ENCODE measurements at places on chromosomes 2 and 18.

DNA sequence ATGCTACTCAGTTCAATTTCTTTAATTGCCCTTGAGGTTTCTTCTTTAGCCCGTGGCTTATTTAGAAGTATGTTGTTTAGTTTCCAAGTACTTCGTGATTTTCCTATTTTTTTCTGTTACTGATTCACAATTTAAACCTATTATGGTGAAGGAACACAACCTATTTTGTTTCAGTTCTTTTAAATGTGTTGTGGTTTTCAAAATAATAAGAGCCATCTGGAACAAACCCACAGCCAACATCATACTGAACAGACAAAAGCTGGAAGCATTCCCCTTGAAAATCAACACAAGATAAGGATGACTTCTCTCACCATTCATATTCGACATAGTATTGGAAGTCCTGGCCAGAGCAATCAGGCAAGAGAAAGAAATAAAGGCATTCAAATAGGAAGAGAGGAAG lies 155.2 kb downstream of the GALNT1 start:
- DNase-seq, result no peak

- no peak for DNase-seq
These were observed 26.2 kb downstream of the SH2D6 start for GRCh38 chr2:85444629-85445172.

DNA sequence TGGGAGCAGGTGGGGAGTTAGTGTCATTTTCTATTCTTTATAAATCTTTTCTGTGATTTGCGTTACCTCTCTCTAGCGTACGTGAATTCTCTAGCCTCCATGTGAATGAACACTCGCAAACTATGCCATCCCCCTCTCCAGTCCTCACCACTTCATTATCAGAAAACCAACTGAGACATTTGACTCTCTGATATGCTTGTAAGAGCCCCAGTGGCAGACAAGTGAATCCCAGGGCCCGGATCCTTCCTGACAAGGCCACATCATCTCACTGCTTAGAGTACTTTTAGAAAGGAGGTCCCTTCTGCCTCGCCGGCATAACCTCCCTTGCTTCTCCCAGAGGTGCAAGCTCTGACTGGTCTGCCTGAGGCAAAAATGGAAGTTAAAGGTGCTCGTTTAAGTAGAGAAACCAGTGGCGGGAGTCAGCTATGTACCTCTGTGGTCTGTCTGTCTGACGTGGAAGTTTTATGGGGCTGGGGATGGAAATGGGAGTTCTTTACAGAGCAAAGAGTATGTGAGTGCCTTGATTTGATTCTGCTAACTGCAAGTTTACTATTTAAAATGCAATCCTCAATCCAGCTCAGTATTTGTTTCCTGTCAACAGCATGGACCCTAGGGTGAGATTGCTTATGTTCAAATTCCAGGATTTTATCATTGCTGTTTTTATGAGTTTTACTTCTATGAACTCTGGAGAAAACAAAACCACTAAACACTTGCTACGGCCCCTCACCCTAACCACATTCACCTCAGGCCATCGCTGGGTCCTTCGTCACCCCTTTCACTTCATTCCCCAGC lies 114.9 kb upstream of the MSTN start:
- no peak for DNase-seq

- DNase-seq, result no peak
These were observed 319.6 kb upstream of the REV1 start for GRCh38 chr2:99809259-99809900.

DNA sequence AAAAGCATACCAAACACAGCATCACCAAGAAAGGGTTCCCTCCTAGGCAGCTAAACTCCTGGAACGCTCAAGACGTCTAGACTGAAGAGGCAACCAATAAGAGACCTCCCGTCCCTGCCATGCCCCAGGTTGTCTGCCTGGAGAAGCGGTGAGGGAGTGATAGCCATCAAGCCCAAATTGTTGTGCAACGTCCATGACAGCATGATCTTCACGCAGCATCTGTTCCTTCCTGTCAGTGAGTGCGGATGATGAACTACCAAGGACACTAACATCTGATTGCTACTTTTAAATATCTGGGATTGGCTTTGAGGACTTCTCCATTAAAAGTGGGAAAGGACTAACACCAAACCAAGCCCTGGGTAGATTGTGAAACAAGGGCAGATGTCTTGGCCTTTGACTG lies 149.7 kb downstream of the TXNL1 start:
- peak; percentile 43 for DNase-seq

GRCh38 chr2:20471902-20472559 lies 25.2 kb downstream of the RHOB start:
- no peak for DNase-seq

All from hematopoietic multipotent progenitor cell treated with erythropoietin and hydrocortisone succinate and interleukin-3 and kit ligand, for 6 days (in vitro differentiated cells).